Right lung (tissue), 10 donors: ENCODE measurements at places on chromosomes 6 and 20.

DNA sequence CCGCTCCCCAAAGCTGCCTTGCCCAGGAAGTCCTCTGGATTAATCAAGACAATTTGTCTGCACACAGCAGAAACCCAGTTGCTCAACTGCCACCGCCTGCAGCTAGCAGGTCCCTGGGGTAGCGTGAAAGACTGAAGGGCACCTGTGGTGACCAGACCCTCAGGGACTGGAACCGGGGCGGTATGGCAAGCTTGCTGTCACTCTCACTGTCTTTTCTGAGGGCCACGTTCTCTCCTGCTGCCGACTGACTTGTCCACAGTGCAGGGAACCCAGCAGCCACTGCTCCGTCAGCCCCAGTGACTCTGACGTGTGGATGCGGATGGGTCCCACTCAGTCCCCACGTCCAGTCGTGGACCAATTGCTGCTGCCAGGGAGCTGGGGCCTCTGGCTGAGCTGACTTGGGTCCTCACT, 72.8 kb upstream of the PMEPA1 start:
- DNase-seq = no peak

GRCh38 chr6:13177664-13178063, 150.7 kb downstream of the TBC1D7 start:
- no peak for DNase-seq

GRCh38 chr6:119483908-119484307, 134.3 kb upstream of the MAN1A1 start:
- no peak for DNase-seq

- no peak for DNase-seq
Measured at GRCh38 chr6:136921381-136921935, 643 bp upstream of the SLC35D3 start.

DNA sequence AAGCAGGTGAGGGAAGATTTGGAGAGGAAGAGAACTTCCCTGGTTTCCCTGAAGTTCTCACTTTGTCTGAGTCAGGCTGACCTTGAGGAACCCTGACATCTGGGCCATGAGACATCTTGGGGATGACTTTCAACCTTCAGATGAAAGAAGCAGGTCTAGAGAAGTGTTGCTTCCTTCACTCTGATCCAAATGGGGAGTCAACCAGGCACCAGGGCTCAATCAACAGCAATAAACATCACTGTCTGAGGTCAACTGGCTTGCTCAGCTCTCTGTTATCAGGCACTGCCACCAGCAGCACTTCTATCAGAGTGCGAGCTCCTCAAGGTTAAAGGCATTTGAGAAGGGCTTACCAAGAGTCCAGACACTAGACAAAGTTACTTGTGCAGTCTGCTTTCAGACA, 6.3 kb downstream of the ACOT8 start:
- no peak for DNase-seq

DNA sequence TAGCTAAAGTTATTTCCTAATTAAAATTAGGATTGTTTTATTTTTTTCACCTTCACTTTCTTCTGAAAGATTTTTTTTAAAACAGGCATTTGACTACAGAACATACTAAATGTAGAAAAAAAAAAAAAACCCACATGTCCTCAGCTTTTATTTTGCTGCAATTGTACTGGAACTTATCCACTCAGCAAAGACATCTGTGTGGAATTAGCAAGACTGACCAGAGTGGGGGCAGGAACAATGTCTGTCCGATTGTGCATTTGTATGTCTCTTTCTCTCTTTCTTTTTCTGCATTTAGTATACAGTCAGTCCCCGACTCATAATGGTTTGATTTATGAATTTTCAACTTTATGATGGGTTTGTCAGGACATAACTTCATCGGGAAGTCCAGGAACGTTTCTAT, 77.3 kb downstream of the CHD6 start:
- no peak for DNase-seq

DNA sequence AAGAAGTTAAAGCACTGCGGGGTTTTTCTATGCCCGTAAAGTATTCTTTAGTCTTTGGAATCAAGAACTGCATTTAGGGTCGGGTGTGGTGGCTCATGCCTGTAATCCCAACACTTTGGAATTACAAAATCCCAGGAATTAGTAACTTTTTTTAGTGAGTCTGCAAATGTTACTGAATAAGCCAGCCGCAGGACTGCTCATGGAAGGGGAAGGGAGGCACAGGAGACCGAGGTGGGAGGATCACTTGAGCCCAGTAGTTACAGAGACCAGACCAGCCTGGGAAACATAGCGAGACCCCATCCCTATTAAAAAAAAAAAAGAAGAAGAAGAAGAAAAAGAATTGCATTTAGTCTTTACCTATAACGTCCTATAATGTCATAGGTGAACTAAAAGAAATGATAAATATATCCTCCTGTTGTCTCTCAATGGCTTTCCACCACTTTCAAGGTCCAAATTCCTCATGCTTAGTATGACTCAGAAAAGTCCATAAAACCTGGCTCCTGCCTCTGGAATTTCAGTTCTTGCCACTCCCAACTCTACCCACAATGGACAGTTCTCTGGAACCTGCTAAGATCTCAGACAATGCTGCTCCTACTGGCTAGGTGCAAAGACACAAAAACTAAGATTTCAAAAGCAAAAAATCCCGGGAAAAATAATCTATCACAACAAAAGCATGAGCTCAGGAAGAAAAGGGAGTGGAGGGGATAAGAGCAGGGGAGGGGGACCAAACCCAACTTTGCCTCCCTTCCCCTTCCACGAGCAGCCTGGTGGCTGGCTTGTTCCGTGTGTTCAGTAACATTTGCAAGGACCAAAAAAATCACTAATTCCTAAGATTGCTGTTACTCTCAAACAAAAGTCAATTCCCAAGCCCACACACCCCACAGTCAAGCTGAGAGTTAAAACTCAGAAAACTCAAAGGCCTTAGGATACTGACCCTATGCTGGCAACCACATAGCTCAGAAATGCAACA, 39.0 kb downstream of the B4GALT5 start:
- no peak for DNase-seq

DNA sequence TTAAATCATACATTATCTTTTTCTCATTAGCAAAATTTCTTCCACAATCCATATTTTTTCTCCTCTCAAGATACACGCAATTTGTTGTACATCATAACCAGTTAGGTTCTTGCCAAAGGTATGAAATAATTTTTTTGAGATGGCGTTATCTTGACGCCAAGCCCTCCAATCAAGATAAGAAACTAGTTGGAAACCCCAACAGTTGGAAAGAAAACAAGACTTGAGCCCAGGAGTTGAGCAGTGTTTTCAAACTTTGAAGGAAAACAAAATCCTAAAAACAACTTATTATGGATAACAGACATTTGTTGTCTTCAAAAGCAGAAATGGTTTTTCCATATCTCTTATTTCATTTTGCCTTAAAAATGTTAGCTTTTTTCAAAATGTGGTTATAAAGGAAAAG, 184.8 kb downstream of the SLC24A3 start:
- no peak for DNase-seq
